Activated CD4-positive, alpha-beta T cell treated with anti-CD3 and anti-CD28 coated beads for 36 hours (primary cell): ENCODE measurements at places on chromosomes 2 and 18. TPM values are rescaled to one million over a fixed set of nuclear protein-coding genes. Genes with fewer than 3 reads are reported as not detected.

GRCh38 chr2:195532628-195533271 is 124.3 kb upstream of the SLC39A10 start:
- peaks cover 5% of the 10 kb centered on the region for H3K36me3 ChIP-seq
- no peaks in the 10 kb centered on the region for H3K27me3 ChIP-seq
- H3K4me1 ChIP-seq = peaks cover 70% of the 10 kb centered on the region
- peak overlapping the region; percentile 78 for H3K4me3 ChIP-seq
- peak overlapping the region; percentile 100 for H3K27ac ChIP-seq

- no peak for DNase-seq
- peaks cover 2% of the 10 kb centered on the region for H3K27me3 ChIP-seq
- no peak overlapping the region for H3K4me3 ChIP-seq
- peaks cover 19% of the 10 kb centered on the region for H3K4me1 ChIP-seq
- H3K27ac ChIP-seq = no peak overlapping the region
Measured at GRCh38 chr2:227376656-227377396, 2.3 kb downstream of the TM4SF20 start.

- no peak overlapping the region for H3K4me3 ChIP-seq
- H3K36me3 ChIP-seq = no peaks in the 10 kb centered on the region
- no peaks in the 10 kb centered on the region for H3K4me1 ChIP-seq
- no peak for DNase-seq
Measured at GRCh38 chr2:225779829-225780228, 380.3 kb downstream of the NYAP2 start.

Gene ALK
- not detected for total RNA-seq

Gene MYOM1
- 0.89 TPM for total RNA-seq

Gene IL36A
- total RNA-seq = not detected

DNA sequence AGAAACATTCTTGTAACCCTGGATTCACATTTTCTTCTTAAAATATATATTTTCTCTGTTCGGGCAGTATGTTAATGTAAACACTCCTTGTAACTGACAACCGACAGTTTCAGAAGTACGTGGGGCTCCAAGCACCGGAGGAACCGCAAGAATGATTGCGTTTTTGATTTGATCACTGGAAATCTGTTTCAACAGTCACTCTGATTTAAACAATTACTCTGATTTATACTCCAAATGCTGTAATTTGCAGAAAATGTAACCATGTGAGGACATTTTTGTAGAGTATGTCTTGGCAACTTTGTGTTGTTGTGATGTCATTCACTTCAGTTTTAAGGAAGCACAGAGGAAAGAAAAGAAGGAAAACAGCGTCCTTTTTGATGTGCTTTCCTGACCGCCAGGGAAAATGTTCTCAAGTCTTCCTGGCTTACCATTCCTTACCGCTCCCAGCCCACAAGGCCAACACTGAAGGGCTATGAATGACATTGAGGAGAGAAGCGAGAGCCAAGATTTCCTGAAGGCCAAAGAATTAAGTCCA is 77.7 kb downstream of the APOB start:
- H3K27me3 ChIP-seq = peaks cover 14% of the 10 kb centered on the region
- H3K4me1 ChIP-seq = no peaks in the 10 kb centered on the region
- DNase-seq = no peak
- H3K4me3 ChIP-seq = no peak overlapping the region

Gene SLC25A52
- not detected for total RNA-seq

GRCh38 chr18:6273423-6273822 is 141.3 kb downstream of the L3MBTL4 start:
- DNase-seq = no peak
- no peak overlapping the region for H3K4me3 ChIP-seq
- H3K4me1 ChIP-seq = peaks cover 3% of the 10 kb centered on the region
- peaks cover 10% of the 10 kb centered on the region for H3K27me3 ChIP-seq
- no peaks in the 10 kb centered on the region for H3K36me3 ChIP-seq
- H3K27ac ChIP-seq = no peak overlapping the region

- no peak for DNase-seq
- H3K27me3 ChIP-seq = peaks cover 1% of the 10 kb centered on the region
- H3K4me3 ChIP-seq = no peak overlapping the region
Measured at GRCh38 chr18:6571239-6571602, 156.5 kb upstream of the L3MBTL4 start.

DNA sequence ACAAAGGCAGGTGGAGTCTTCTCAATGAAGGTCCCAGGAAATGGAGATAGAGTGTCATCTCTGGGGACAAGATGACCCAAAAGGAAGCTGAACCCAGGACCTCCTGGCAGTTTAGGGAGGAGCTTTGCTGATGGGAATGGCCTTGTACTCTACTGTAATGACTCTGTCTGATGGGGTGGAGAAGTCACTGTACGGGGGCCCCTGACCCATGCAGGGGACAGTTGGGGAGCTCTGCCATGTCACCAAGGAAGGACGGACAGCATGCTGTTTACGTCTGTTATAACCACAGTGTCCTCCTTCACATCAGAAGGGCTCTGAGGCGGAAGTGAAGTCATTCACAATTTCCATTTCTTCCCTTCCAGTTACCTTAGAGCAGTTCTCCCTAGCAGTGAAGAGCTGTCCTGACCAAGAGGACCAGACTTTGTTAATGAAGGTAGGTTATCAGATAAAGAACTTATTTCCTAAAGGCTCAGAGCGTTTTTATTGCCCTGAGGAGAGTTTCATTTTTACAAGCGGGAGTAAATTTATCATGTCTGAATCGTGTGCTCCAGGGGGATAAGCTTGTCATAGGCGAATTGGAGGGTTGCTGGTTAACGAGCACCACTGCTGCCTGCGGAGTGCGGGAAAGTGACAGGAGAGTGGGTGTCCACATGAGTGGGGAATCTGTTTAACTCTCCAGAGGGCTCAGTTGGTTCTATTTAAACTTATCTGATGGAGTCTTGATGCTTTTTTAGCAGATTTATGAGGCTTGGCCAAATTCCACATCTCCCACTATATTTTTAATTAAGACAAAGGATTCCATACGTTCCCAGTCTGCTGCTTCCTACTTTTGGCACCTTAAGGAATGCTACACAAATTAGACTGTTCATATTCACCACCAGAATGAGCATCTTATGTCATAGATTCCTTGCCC is 71.6 kb upstream of the BCL2L11 start:
- H3K36me3 ChIP-seq = no peaks in the 10 kb centered on the region
- no peak overlapping the region for H3K27ac ChIP-seq
- peaks cover 52% of the 10 kb centered on the region for H3K27me3 ChIP-seq
- H3K4me1 ChIP-seq = peaks cover 37% of the 10 kb centered on the region
- DNase-seq = no peak

Gene CSRNP3
- total RNA-seq = not detected

- no peak overlapping the region for H3K4me3 ChIP-seq
- H3K27me3 ChIP-seq = no peaks in the 10 kb centered on the region
- DNase-seq = no peak
Measured at GRCh38 chr2:43075811-43076585, 150.4 kb downstream of the ZFP36L2 start.

- DNase-seq = no peak
- no peaks in the 10 kb centered on the region for H3K4me1 ChIP-seq
- H3K36me3 ChIP-seq = peaks cover 7% of the 10 kb centered on the region
- no peak overlapping the region for H3K27ac ChIP-seq
Measured at GRCh38 chr2:37164757-37165156, 8.0 kb upstream of the EIF2AK2 start.

Gene WDR75
- total RNA-seq = 82.3 TPM

DNA sequence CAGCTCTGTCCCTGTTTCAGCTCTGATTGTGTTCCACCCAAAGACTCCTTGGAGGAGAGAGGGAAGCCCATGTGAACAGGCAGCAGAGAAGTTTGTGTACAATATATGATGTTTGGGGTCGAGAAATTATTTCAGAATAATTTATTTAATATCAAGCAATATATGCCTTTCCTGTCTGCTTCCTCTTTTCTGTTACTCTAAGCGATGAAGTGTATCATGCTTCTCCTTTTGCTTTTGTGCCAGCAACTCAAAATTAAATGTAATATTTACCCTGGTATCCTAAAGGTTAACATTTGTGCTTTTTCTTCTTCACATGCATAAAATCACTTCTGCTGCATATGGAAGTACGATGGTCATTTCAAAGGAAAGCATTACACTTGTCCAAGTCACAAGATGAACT is 2.4 kb upstream of the NTSR2 start:
- H3K4me3 ChIP-seq = no peak overlapping the region
- H3K4me1 ChIP-seq = peaks cover 6% of the 10 kb centered on the region
- H3K27me3 ChIP-seq = peaks cover 51% of the 10 kb centered on the region
- H3K36me3 ChIP-seq = no peaks in the 10 kb centered on the region
- H3K27ac ChIP-seq = no peak overlapping the region
- no peak for DNase-seq
